IMR-90 (cell line): ENCODE measurements at places on chromosomes 13 and 19.

DNA sequence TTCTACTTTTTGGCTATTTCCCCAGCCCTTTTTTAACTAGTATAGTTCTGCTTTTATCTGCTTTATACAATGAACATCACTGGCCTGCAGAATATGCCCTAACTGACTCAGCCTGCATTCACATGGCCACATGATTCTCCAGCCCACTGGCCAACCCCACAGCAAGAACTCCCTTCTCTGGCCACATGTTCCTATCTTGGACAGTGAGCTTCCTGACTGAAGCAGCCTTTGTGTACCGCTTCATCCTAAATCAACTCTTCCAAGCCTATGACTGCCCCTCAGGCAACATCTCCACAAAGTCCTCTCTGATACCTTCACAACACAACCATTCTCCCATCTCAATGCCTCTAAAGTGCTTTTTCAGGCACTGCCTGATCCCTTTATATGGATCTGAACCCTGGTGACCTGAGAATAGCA lies 214.1 kb downstream of the COL4A1 start:
- peak; percentile 52 for DNase-seq

DNA sequence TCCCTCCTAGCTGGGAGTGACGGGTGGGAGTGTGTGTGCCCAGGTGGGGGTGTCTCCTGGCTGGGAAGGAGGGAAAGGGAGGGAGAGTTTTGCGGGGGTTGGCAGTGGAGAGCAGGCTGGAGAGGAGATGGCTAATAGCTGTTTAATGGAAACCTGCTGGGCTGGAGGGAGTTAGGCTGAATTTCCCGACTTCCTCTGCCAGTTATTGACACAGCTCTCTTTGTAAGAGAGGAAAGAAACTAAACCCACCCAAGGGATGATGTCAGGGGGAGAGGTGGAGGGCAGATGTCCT lies 10.2 kb upstream of the ILF3 start:
- no peak for DNase-seq

DNA sequence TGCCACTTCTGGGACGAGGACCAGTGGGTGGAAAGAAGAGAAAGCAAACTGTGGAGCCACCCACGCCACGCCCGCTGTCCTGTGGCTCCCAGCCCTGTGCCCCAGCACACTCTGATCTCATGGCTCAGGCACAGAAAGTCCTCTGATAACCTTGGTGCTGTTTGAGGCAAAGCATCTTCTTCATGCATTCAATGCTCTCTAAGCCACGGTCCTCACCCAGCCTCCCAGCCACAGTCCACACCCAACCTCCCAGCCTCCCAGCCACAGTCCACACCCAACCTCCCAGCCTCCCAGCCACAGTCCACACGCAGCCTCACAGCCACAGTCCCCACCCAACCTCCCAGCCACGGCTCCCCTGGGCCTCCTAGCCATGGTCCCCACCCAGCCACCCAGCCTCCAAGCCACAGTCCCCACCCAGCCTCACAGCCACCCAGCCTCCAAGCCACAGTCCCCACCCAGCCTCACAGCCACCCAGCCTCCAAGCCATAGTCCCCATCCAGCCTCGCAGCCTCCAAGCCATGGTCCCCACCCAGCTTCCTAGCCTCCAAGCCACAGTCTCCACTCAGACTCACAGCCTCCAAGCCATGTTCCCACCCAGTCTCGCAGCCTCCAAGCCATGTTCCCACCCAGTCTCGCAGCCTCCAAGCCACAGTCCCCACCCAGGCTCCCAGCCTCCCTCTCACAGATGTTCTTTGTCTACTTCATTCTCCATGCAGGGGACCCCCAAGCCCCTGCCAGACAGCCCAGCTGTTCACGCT lies 74.9 kb downstream of the SOX1 start:
- DNase-seq: no peak

- DNase-seq: peak; percentile 27
Observed at GRCh38 chr19:38245826-38246498, 10.2 kb downstream of the PPP1R14A start.

GRCh38 chr19:45768655-45768983 lies 433 bp downstream of the SIX5 start:
- DNase-seq: peak; percentile 41

DNA sequence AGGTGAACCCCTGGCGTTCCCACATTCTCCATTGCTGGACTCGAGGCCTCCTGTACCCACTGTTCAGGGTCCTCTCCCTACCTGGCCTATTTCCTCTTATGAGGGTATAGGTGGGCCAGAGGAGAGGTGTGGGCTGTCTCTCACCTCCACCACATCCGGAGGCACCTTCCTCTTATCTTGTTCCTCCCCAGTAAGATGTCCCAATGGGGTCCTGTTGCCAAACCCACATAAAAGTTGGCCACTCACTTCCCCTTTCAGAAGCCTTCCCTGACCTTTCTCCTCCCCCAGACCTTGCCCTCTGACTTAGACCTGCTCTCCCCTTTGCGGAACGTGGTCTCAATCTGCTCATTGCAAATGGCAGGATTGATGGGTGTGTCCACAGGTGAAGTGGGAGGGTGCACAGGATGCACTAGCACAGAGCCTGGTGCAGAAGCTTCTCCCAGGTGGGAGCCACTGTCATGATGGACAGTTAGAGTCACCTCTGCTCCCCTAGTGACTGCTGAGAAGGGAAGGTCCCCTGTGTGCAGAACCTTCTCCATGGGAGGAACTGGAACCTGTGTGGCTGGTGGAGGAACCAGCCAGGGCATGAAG lies 1.3 kb downstream of the CYP4F3 start:
- DNase-seq: no peak

DNA sequence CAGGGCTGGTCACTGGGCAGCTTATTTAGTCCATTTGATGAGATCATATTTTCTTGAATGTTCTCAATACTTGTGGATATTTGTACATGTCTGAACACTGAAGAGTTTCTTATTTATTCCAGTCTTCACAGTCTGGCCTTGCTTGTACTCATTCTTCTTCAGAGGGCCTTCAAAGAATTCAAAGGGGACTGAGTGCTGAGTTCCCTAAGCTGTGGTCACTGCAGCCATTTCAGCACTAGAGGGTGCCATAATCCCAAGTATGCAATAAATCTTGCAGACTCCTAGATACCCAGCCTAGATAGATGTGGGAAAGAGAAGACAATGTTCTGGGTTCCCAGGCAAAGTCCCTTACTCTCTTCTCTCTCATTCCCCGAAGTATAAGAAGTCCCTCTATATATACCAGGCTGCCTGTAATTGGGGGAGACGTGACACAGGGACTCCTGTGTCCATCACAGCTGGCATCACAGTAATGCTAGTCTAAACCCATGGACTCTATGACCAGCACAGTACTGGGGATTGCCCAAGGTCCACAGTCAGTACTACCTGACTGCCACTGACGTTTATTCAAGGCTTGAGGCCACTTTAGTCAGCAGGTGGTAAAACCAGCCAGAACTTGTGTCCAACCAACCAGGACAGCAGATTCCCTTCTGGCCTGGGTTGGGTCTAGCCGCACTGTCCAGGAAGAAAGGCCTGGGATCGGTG lies 8.9 kb upstream of the VN1R1 start:
- DNase-seq: peak; percentile 24

GRCh38 chr13:20140487-20140886 lies 20.4 kb downstream of the GJA3 start:
- DNase-seq: no peak

GRCh38 chr13:34011552-34012085 lies 193.7 kb downstream of the RFC3 start:
- DNase-seq: no peak

- DNase-seq: peak; percentile 21
Observed at GRCh38 chr13:109131698-109132257, 502.4 kb downstream of the MYO16 start.

- no peak for DNase-seq
Observed at GRCh38 chr13:113322043-113322461, 25.0 kb downstream of the LAMP1 start.

- no peak for DNase-seq
Observed at GRCh38 chr13:102277286-102277685, 124.6 kb downstream of the FGF14 start.

- DNase-seq: no peak
Observed at GRCh38 chr13:71457645-71458044, 409.4 kb downstream of the DACH1 start.

- peak; percentile 63 for DNase-seq
Observed at GRCh38 chr19:46713781-46714443, 3.0 kb downstream of the PRKD2 start.

DNA sequence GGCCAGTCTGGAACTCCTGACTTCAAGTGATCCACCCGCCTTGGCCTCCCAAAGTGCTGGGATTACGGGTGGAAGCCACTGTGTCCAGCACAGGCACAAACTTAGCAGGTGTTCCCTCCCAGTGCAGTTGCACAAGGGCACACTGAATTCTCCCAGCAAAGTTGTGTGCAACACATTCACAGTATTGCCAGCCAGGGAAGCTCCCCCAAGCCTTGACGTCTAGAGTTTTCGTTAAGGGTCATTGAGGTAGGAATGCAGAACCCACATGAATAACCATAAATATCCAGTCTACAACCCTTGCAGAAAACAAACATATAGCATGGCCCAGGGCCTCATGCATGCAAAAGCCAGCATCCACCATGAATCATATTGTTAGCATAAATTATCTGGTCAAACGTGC lies 3.3 kb upstream of the AURKC start:
- DNase-seq: no peak

DNA sequence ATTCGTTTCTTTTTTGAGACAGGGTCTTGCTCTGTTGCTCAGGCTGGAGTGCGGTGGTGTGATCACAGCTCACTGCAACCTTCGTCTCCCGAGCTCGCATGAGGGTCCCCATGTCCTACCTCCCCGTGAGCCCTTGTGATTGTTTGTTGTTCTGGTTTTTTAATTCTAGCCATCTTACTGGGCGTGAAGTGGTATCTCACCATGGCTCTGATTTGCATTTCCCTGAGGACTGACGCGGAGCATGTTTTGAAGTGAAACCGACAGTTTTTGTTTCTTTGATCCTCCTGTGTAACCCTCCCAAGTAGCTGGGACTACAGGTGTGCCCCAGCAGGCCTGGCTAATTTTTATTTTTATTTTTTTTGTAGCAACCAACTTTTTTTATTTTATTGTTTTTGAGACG lies 21.7 kb downstream of the GNG7 start:
- no peak for DNase-seq

- peak; percentile 73 for DNase-seq
Observed at GRCh38 chr13:31424130-31424729, 224.5 kb downstream of the B3GLCT start.

DNA sequence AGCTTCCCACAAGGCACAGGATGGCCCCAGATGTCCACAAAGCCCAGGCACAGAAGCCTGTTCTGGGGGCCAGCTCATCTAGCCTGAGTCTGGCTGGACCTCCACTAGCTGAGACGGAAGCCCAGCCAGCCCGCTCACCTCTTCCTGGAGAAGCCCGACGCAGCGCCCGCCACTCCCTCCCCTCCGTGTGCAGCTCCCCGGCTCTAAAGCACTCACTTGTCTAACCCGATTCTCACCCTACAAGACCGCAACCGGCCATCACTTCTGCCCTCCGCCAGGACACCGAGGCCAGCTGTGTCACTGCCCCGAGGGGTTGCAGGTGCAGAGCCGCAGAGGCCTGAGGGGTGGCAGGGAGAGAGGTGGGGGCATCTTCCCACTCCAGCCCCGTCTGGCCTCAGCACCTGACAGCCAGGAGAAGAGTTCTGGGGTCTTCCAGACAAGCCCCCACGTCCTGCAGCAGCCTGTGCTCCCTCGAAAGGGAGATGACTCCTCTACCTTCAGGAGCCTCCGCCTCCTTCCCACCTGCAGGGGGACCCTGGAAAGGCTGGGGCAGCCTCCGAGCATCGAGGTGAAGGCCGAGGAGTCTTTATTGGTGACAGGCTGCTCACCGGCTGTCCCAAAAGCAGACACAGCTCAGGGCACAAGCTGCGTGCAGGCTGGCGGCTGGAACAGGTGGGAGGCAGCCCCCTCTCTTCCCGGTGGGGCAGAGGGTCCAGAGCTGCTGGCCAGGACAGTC lies 5.9 kb upstream of the DIRAS1 start:
- DNase-seq: no peak

GRCh38 chr13:66402546-66402945 lies 827.6 kb downstream of the PCDH9 start:
- DNase-seq: no peak

DNA sequence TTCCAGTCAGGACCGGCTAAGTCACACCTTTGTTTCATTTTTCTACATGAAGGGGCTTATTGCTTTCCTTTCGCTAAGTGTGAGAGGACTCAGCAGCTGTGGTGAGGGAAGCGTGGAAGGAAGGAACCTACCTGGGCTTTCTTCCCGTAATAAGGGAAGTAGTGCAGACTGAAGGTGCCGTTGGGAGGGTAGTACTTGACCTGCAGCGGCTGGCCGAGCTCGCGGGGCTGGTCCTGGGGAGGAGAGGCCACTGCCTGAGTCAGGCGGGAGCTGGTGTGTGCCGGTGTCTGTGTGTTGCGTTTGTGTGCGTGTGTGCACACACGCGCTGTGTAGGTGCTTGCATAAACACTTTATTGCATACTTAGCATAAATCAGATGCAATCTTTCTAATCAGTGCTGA lies 7.7 kb downstream of the ATP4B start:
- no peak for DNase-seq

DNA sequence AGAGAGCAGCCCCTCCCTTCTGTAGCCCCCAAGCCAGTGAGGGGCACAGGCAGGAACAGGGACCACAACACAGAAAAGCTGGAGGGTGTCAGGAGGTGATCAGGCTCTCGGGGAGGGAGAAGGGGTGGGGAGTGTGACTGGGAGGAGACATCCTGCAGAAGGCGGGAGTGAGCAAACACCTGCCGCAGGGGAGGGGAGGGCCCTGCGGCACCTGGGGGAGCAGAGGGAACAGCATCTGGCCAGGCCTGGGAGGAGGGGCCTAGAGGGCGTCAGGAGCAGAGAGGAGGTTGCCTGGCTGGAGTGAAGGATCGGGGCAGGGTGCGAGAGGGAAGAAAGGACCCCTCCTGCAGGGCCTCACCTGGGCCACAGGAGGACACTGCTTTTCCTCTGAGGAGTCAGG lies 4.2 kb downstream of the KLK3 start:
- no peak for DNase-seq

- no peak for DNase-seq
Observed at GRCh38 chr19:29586401-29586800, 19.7 kb upstream of the POP4 start.

DNA sequence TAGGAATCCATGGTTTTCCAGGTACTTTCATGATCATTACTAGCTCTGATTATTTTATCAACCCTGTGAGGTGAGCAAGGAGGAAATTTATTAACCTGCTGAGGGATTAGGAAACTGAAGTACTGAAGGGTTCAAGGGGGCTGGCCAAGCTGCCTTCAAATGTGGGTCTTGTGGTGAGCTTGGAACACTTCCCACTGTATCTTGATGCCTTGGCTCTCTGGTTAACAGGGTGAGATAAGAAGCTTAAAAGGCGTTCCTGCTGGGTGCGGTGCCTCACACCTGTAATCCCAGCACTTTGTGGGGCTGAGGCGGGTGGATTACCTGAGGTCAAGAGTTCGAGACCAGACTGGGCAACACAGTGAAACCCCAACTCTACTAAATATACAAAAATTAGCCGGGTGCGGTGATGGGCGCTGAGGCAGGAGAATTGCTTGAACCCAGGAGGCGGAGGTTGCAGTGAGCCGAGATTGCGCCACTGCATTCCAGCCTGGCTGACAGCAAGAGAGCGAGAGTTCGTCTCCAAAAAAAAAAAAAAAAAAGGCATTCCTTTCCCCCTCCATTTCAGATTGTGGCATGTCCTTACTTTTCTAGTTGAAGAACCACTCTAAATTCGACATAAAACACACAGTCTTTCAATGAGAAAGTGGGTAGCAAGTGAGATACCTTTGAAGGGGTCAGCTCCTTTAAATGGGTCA lies 70.2 kb downstream of the KLF2 start:
- peak; percentile 23 for DNase-seq

- no peak for DNase-seq
Observed at GRCh38 chr19:38917921-38918491, 6.0 kb upstream of the CCER2 start.
